Stimulated activated CD4-positive, alpha-beta T cell treated with anti-CD3 and anti-CD28 coated beads, Interleukin-12 subunit alpha, Interleukin-12 subunit beta, amount 100 ng/mL, for 24 hours (primary cell): ENCODE measurements at places on chromosomes 6 and 20.

DNA sequence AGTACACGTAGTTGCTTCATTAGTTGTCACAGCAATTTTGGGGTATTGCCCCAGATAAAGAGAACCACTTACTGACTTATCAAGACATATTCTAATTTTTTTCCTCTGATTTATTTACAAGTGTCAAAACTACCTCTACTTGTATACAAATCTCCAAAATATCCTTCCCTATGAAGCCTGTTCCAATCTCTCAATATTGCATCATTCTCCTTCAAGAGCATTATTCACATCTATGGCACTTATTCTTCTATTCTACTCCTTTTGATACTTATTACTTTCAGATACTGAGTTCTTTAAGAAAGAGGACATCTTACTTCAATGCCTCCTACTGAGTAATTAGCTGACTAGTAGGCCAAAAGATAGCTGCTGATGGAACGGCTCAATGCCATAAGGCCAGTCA lies 105.2 kb downstream of the SMLR1 start:
- DNase-seq = no peak

- no peak for DNase-seq
Measured at GRCh38 chr6:11042025-11042749, 1.9 kb downstream of the ELOVL2 start.

- no peak for DNase-seq
Measured at GRCh38 chr6:55047451-55048044, 126.8 kb upstream of the HCRTR2 start.

GRCh38 chr6:170383466-170384035 lies 77.0 kb downstream of the FAM120B start:
- no peak for DNase-seq

GRCh38 chr6:97064578-97064977 lies 140.1 kb downstream of the KLHL32 start:
- no peak for DNase-seq

- no peak for DNase-seq
Measured at GRCh38 chr20:45998761-45999160, 9.9 kb upstream of the MMP9 start.

DNA sequence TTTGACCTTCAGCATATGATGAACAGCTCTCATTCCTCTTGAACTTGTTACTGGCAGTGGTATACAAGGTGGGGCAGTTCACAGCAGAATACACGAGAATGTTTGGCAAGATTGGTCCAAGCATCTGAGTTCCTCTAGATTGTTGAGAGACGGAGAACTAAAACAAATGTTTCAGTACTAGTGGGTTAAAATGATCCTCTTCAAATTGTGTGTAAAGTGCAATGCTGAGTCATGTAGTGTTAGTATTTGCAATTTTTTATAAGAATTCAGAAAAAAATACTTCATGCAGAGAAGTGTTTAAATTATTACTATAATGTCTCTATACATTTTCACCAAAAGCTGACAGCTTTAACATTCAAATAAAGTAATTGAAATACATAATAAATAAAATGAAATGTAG lies 879.8 kb downstream of the TFAP2A start:
- no peak for DNase-seq

DNA sequence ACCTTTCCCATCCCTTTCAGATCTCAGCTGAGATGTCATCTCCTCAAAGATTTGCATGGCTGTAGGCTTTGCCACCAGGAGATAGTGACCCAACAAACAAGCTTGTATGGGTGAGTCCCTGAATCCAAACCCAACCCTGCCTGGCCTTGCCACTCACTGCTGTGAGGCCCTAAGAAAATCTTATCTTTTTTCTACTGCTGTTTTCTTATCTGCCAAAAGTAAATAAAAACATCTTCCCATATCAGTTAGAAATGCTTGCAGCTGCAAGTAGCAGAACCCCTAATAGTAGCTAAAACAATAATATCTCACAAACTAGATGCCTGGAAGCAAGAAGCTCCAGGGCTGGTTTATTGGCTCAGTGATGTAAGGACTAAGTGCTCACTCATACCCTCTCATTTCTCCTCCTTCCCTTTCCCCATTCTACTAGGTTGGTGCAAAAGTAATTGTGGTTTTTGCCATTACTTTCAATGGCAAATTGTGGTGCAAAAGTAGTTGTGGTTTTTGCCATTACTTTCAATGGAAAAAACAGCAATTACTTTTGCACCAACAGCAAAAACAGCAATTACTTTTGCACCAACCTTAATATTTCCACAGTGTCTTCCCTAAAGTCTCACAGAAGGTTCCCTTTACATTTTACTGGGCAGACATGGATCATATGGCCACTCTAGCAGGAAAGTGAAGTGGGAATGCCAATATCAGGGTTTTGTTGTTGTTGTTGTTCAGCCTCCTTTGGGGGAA lies 56.7 kb upstream of the PSMF1 start:
- DNase-seq = no peak

GRCh38 chr6:130947464-130947863 lies 115.6 kb downstream of the EPB41L2 start:
- no peak for DNase-seq

DNA sequence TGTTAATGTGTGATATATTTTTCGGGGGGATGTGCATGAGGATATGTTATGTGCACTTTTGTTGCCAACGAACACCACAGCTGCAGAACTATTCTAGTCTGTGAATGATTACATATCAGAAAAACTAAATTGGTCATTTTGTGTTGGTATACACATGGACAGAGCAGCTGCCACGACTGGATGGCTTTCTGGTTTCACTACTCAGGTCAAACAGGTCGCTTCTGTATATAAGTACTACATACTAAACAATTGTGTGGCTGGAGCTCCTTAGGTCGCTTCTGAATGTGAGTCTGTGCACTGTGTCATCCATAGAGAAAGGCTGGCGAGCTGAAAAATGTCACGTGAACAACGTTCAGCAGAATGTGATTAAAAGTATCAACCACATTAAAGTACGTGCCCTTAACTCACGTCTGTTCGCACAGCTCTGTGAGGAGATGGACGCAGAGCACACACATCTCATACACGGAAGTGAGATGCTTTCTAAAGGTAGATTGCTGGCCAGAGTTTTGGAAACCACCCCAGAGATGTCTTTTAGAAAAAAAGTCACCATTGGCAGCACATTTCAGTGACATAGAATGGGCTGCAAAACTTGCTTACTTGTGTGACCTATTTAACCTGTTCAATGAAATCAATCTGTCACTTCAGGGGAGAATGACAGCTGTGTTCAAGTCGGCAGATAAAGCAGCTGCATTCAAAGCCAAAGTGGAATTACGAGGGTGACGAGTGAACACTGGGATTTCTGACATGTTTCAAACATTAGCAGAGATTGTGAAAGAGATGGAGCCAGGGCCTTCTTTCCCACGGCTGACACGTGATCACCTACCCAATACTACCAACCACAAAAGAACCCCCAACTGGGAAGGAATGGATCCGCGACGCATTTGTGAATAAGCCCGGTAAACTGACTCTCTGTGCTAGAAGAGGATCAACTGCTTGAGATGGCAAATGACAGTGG lies 176.6 kb downstream of the PDE10A start:
- no peak for DNase-seq

DNA sequence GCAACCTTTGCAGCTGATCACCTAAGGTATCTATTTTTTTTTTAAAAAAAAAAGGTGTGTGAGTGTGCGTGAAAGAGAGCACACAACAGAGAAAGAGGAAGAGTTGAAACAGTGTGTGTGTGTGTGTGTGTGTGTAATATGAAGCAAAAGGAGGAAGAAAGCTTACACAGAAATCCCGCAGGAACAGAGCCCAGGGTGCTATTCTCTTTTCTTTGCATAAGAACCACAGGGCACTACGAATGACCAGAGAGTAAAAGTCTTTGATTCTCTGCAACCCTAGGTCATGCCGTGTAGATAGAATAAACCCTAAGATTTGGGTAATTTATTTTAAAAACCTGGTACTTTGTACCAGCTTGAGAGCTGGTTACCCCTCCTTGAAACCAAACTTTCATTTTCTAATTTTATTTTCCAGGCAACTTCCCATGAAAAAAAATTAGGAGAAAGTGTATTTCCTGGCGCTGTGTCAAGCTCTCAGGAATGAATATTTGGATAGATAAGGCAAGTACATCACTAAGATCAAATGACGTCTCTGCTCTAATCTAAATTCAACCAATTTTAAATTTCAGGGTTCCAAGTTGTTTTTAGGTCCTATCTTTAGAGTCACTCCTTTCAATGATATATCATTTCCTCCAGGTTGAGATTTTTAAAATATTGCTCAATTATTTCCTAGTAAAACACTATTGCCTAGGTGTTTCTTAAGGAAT lies 47.9 kb upstream of the ID4 start:
- no peak for DNase-seq

- no peak for DNase-seq
Measured at GRCh38 chr6:75230484-75231325, 12.9 kb downstream of the COX7A2 start.

GRCh38 chr6:31058128-31058894 lies 48.0 kb downstream of the MUC22 start:
- DNase-seq = no peak
